H9 (cell line): ENCODE measurements at places on chromosomes 1 and 21. TPM values are rescaled to one million over a fixed set of nuclear protein-coding genes. Genes with fewer than 3 reads are reported as not detected.

FABP3 gene
- 9.0 and 10.2 TPM in 2 replicates for total RNA-seq

DNA sequence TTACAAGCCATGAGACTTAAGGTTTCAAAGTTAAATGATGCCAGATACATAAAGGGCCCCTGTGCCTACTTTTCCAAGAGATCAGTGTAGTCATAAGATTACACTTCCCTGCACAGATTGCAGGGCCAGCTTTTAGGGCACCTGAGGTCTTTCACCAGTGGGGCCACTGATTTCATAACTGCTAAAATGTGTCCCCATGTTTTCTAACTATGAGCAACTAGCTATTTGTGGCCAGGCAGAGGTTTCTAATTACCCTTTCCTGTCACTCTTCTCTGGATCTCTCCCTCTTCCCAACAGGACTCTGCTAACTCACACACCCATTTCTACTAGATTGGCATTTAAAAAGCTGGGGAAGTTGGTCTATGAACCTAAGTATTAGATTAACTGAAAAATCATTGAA is 207.1 kb upstream of the SGIP1 start:
- no peaks in the 10 kb centered on the region for H3K36me3 ChIP-seq
- no peak for DNase-seq
- H3K4me3 ChIP-seq = no peak overlapping the region

GRCh38 chr1:80799457-80799856 is 1001.3 kb upstream of the ADGRL2 start:
- no peaks in the 10 kb centered on the region for H3K27me3 ChIP-seq
- H3K27ac ChIP-seq = no peak overlapping the region
- no peaks in the 10 kb centered on the region for H3K36me3 ChIP-seq
- peak; percentile 76 for DNase-seq
- H3K4me3 ChIP-seq = no peak overlapping the region

GRCh38 chr1:18348354-18348753 is 132.4 kb upstream of the KLHDC7A start:
- no peaks in the 10 kb centered on the region for H3K36me3 ChIP-seq
- no peak overlapping the region for H3K4me3 ChIP-seq
- no peak for DNase-seq
